Neuronal stem cell (in vitro differentiated cells): ENCODE measurements at places on chromosomes 3 and 15.

DNA sequence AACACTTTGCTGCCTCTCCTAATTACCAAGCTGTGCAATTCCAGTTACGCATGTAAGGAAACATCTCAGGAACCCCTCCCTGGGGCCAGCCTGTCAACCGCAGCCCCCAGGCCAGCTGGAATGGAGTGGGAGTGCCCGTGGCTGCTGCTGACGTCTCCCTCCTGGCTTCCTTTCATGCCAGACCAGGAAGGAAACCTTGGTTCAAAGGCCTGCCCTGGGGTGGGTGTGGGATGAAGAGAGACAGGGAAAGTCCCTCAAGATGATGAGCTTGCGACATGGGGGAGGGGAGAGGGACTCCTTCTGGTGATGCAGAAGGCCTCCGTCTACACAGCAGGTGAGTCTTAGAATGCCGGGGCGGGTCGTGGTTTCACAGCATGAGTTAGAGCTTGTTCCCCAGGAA, 11.4 kb upstream of the CYP11A1 start:
- no peak for DNase-seq

DNA sequence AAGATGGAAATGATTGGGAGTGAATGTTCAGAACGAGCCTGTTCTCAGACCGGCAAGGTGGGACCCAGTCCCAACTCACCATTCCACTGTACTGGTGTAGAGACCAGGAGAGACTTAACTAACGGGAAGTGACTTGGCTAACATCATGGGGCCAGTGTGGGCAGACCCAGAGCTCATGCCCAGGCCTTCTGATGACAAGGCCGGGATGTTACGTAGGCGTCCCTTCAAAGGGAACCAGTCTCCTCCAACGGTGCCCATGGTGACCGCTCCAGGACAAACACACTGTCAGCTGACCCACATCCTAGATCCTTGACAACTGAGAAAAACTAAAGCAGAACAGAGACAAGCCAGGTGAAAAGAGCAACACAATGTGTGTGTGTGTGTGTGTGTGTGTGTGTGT, 128.4 kb upstream of the HACD2 start:
- DNase-seq, result no peak

- DNase-seq, result no peak
Measured at GRCh38 chr3:50520849-50521248, 17.4 kb upstream of the CACNA2D2 start.

GRCh38 chr3:161674402-161674801, 177.8 kb downstream of the OTOL1 start:
- DNase-seq, result no peak
